ENCODE measurements at places on chromosomes 3 and 15. TPM values are rescaled to one million over a fixed set of nuclear protein-coding genes. Genes with fewer than 3 reads are reported as not detected.

DNA sequence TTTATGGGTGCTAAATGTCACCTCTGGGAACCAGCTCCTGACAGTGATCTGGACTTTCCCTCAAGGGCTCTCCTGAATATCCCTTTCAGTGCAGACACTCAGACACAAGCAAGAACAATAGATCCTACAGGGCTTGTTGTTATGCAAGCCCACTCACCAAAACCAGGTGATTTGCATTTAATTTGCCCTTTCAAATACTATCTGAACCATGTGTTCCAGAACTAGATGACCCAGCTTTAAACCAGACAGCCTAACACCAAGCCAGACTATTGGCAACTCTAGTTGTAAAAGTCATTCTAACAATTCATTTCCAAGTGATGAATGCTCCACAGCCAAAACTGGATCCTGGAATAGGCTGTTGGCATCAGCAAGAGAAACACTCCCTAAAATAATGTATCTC is 5.6 kb upstream of the ATP8B4 start:
- DNase-seq = no peak

GRCh38 chr3:60322298-60322856 is 928.9 kb downstream of the FHIT start:
- DNase-seq = no peak

- no peak for DNase-seq
These were observed 229.0 kb downstream of the SOX2 start for GRCh38 chr3:181940703-181941102.

DNA sequence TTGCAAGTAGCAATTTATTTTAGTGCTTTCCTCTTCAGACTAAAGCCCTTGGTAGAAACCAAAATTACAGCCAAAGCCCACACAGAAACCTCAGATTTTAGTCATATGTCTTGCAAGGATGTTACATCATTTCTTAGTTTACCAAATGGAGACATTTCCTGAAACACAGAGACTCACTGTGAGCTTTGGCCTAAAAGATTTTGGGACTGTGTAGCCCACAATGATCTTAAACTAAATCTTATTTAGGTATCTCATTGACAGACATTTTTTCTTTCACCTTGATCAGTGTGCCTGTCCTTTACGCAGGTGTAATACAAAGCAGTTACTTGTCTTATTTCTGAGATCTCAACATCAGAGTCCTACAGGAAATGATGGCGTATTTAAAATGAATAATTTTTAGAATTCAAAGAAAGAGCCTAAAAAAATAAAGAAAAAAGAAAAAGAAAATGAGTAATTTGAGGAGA is 27.8 kb upstream of the AP4E1 start:
- peak; percentile 67 for DNase-seq

GRCh38 chr15:68536331-68537095 is 42.3 kb upstream of the CORO2B start:
- peak; percentile 66 for DNase-seq

GRCh38 chr15:31387479-31388118 is 61.0 kb downstream of the KLF13 start:
- DNase-seq = no peak

- DNase-seq = no peak
These were observed 67.8 kb upstream of the GATA2 start for GRCh38 chr3:128560768-128561167.

GRCh38 chr3:112873632-112874031 is 27.0 kb upstream of the CD200R1L start:
- no peak for DNase-seq

The RASGRP1 gene
- total RNA-seq = 0.27 TPM

The ONECUT1 gene
- 1.1 TPM for total RNA-seq

All from NCI-H460 (cell line).